ENCODE measurements at places on chromosomes 6 and 20. TPM values are rescaled to one million over a fixed set of nuclear protein-coding genes. Genes with fewer than 3 reads are reported as not detected.

DNA sequence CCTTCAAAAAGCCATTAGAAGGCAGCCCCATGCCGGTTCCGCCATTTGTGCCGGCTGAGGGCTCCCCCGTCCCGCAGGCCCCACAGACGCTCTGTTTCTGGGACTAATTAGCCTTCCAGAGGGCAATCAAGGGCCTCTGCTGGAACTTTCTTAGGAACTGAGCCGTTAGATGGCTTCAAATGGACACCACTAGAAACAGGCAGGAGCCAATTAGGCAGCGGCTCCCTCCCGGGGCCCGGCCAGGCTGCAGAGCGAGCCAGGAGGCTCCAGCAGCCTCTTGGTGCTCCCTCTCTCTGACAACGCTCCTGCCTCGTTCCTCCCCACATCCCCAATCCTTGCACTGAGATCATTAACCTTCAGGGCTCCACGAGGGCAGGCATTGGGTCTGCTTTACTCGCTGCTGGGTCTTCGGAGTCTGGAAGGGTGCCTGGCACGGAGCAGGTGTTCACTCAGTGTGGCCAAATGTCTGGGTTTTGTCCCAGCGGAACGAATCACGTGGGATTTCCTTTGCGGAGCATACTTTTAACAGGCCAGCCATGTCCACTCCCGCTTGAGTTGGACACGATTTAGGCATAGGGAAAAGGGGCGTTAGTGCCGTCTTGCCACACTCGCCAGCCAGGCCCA is 98.3 kb downstream of the TMEM242 start:
- DNase-seq = no peak

- no peak for DNase-seq
Observed at GRCh38 chr6:151303231-151303630, 63.5 kb downstream of the AKAP12 start.

GRCh38 chr6:169072127-169073042 is 181.3 kb downstream of the THBS2 start:
- DNase-seq = no peak

- DNase-seq = no peak
Observed at GRCh38 chr20:8082025-8082424, 50.0 kb upstream of the PLCB1 start.

GRCh38 chr20:47950124-47950912 is 165.0 kb upstream of the SULF2 start:
- no peak for DNase-seq

GRCh38 chr6:157228426-157229131 is 94.7 kb downstream of the TMEM242 start:
- no peak for DNase-seq

GRCh38 chr6:20564269-20564668 is 30.0 kb downstream of the CDKAL1 start:
- no peak for DNase-seq

DNA sequence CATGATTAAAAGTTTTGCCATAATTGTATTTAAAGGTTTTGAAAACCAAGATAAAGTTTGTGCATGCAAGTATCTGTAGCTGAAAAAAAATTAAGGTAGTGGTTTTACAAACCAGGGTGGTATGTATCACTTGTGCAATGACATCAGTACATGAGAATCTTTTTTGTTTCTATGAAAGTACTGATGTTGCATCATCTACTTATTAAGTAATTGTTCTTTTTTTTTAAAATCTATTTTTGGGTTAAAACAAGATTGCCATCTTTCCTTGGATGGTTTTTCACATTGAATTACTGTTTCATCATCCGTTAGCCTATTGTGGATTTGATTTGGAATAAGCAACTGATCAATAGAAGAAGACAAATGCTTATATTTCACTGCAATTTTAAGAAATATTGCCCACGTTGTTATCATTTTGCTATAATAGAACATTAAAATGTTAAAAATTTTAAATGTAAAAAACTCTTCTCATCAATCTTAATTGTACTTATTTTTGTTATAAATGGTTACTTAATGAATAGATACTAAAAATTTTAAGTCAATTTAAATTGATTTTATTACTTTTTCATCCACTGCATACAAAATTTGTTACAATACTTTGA is 39.8 kb upstream of the TAGAP start:
- no peak for DNase-seq

GRCh38 chr6:31187780-31188194 is 17.3 kb upstream of the POU5F1 start:
- DNase-seq = no peak

GRCh38 chr6:166466178-166467122 is 83.7 kb upstream of the MPC1 start:
- DNase-seq = no peak

- DNase-seq = no peak
Observed at GRCh38 chr20:13202565-13202964, 18.5 kb upstream of the ISM1 start.

DNA sequence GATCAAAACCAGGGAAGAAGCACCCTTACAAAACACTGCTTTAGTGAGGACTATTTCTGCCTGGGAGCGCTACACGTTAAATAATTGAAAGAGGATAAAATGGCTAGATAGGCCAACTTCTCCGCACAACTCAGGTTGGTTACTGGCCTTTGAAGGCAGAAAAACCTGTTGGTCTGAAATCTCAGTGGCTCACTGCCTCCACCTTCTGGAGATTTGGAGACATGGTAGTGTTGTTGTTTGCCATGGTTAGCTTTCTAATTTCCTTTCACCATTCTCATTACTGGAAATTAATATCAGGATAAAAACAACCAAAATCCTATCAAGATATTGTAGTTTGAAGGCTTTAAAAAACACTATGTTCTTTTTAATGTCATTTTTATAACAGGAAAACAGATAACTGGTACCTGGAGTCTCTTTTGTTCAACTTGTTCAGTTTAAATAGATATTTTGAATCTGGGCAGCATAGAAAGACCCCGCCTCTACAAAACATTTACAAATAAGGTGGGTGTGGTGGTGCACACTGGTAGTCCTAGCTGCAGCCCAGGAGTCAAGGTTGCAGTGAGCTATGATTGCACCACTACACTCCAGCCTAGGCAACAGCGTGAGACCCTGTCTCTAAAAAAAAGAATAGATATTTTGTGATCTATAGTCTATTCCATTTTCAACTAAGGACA is 27.5 kb upstream of the BCLAF1 start:
- DNase-seq = peak; percentile 68

GRCh38 chr6:132063204-132063603 is 112.0 kb upstream of the CCN2 start:
- DNase-seq = no peak

DNA sequence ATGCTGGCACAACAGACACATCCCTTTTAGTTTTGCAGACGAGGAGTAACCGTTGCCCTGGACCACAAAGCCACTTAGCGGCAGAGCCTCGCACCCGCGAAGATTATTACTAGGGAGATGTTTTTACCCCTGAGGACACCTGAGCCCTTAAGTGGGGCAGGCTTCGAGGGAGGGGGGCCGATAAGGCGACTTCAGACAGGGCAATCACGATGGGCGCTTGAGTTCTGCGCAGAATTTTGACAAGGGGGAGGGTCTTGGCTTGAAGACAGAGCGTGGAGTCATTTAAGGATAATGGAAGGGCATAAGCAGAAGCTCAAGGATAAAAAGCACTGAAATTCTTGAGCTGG is 650 bp upstream of the TTK start:
- DNase-seq = no peak

- DNase-seq = no peak
Observed at GRCh38 chr6:41040940-41041536, 1.2 kb upstream of the TSPO2 start.

DNA sequence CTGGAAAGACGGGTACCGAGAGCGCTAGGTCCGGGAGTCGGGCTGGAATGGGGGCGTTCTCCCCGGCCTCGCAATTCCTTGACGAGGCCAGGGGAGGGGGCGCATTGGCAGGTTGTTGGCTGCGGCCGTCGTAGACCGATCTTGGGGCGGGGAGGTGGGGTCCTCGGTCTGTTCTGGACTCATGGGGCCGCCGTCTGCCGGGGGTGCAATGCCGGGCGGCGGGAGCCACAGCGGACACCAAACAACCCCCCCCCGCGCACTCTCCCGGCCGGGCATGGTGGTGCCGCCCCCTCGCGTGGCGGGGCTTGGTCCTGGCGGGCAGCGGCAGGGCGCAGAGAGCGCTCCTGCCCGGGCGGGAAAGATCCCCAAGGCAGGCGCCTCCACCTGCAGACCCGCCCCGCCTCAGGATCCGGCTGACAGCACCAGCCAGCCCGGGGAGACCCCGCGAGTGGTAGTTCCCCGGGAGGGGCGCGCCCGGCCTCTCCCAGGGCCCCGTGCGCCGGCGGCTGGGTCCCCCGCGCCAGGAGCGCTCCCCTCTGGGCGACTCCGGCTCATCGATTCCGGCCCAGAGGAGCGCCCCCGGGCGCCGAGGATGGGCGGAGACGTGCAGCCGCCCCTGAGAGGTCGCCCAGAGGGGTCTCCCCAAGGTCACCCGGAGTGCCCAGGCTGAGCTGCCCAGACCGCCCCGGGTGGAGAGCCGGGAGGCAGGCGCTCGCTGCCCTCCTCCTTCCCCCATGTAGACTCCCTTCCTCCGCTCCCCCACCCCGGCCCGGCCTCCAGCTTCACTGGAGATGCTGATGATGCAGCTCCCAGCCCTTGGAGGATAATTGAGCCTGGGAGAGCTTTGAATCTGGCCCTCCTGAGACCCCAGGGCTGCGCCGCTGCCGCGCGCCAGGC is 709 bp downstream of the PPP1R16B start:
- DNase-seq = no peak

Gene SIRPB1
- 5.9 TPM for total RNA-seq

Gene ZNF335
- 23.9 TPM for total RNA-seq

Gene ARMC12
- 1.5 TPM for total RNA-seq

Gene CTAGE9
- not detected for total RNA-seq

Gene WFDC10B
- 1.9 TPM for total RNA-seq

Gene HEY2
- total RNA-seq = 2.0 TPM

Gene CYB5R4
- 22.2 TPM for total RNA-seq
